HuH-7 (cell line): ENCODE measurements at places on chromosomes 1 and 21.

DNA sequence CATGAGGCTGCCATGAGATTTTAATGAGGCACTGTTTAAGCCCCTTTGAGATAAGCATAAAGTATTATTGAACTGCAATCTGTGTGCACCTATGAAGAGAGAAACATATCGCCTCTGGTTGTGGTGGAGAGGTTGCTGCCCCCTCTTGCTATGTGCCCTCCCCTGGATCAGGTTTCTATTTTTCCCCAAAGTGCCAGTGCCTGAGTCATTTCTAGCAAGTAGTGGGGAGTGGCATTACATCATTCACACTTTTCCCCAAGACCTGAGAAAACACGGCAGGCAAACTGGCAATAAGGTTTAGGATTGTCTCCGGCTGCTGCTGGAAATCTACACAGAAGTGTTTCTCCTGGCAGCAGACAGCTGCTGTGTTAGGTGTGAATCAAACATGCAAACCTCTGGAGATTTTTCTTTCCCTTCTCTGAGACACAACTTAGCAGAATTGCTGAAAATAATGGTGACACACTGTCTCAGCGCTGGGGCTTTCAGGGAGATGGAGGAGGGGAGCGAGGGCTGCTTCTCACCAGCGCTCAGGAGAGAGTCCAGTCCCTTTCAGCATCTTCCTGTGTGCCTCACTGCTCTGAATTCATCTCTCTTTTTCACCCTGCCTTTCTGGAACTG is 13.7 kb upstream of the RGS16 start:
- DNase-seq, result no peak

- no peak for DNase-seq
Measured at GRCh38 chr1:36988741-36989193, 45.5 kb downstream of the GRIK3 start.

GRCh38 chr1:110554871-110555801 is 36.2 kb upstream of the KCNA10 start:
- no peak for DNase-seq

DNA sequence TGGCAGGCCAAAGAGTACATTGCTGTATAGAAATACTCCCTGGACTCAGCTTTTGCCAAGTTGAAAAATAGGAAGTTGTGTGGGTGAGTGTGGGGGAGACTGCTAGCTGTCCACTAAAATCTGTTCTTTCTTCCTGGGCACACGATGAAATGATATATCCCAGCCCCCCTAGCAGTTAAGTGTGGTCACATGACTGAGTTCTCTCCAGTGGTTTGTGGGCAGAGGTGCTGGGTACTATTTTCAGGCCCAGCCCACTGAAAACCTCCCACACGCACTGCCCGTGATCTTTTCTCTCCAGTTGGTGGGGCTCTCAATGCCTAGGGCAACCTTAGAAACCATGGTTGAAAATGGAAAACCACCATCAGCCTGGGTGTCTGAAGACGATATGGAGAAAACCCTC is 119.7 kb upstream of the LMO4 start:
- no peak for DNase-seq

GRCh38 chr1:11342621-11343032 is 69.6 kb downstream of the UBIAD1 start:
- no peak for DNase-seq

DNA sequence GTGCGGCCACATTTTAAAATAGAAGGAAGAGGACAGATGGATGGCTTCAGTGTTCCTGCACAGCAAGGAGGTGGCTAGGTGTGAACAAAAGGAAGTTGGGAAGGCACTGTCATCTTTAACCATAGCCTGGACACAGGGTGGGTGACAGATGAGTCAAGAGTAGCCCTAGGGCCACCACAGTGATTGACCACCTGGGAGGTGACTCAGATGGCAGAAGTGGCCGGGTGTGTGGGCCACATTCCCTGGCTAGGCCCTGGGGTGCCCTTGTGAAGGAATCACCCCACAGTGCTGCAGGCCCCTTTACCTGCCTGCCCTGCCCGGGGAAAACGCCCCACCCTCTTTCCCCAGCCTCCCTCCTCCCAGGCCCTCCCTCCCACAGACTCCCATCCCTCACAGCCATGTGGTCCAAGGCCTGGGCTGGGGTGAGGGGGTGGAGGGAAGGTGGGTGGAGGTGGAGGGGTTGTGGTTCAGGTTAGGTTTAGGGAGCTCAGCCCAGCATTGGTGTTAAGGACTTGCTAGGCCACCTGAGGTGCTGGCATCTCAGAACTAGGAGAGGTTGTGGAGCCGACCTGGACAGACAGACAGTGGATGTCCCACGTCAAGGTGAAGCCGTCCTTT is 59.1 kb downstream of the SPSB1 start:
- no peak for DNase-seq

DNA sequence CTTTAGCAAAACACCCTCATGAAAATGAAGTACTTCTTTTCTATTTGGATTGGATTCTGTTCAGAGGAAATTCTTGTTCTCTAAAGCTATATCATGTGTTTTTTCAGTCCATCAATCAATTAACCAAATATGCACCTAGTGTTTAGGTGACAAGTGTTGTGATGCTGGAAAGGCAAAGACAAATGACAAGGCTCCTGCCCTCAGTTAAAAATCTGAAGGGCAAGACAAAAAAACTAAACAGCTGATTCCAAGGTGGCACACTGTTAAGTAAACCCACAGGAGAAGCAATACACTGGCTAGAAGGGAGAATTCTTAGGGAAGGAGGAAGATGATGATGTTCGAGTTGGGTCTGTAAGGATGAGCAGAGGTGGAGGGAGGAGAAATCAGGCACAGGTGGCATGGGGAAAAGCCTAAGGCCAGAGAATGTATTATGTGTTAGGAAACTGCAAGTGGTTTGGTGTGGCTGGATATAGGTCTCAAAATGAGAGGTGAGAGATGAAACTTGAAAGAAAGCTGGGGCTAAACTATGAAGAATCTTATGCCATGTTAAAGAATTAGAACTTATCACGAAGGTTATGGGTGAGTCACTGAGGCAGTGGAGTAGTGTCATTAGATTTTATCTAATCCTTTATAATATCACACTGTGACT is 51.8 kb upstream of the GFI1 start:
- no peak for DNase-seq

- DNase-seq, result no peak
Measured at GRCh38 chr1:207335695-207336363, 14.4 kb downstream of the CD55 start.

DNA sequence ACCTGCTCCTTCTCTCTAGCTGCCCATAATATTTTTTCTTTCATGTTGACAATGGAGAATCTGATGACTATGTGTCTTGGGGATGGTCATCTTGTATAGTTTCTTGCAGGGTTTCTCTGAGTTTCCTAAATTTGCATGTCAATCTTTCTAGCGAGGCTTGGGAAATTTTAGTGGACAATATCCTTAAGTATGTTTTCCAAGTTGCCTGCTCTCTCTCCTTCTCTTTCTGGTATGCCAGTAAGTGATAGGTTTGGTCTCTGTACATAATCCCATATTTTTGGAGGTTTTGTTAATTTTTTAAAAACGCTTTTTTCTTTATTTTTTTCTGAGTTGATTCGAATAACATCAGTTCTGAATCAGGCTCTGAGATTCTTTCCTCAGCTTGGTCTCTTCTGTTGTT is 370.9 kb upstream of the LYPLAL1 start:
- no peak for DNase-seq

DNA sequence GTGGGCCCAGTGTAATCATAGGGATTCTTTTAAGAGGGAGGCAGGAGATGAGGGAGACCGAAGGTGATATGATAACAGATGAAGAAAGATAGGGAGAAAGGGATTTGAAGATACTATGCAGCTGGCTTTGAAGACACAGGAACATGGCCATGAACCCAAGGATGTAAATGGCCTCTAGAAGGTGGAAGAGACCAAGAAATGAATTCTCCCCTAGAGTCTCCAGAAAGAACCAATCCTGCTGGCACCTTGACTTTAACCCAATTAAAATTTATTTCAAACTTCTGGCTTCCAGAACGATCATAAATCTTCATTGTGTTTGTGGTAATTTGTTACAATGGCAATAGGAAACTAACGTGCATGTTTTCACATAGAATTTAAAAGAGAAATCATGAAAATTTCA is 95.0 kb upstream of the GORAB start:
- DNase-seq, result no peak

- DNase-seq, result no peak
Measured at GRCh38 chr1:196387766-196388165, 220.5 kb downstream of the KCNT2 start.
